Frontal cortex (tissue), 4 donors: ENCODE measurements at places on chromosomes 5 and 9. TPM values are rescaled to one million over a fixed set of nuclear protein-coding genes. Genes with fewer than 3 reads are reported as not detected.

GRCh38 chr5:124262991-124263571 lies 483.4 kb downstream of the ZNF608 start:
- DNase-seq: no peak

DNA sequence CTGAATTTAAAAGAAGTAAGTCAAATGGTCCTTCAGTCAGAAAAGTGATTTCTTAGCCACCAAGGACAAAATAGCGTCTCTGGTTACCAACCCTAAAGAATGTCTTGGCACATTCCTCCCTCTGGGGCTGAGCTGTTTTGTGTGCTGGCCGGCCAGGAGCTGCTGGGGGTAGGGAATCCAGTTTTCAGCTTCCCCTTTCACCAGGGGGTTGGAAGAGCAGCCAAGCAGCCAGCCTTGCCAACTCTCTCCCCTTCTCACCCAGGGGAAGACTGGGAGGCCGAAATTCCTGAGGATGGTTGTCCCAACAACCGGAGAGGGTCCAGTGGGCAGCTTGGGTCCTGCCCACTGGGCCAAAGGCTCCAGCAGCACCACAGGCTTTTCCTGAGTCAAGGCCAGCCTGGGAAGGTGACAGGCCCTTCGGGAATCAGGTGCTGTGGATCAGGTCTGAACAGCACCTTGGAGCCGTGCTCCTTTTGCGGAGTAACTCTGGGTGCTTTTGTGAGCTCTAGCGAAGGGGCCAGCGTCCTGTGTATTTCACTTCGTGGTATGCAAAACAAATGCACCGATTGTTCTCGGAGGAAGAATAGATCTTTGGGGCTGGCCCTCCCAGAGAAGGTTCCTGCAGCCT lies 4.2 kb downstream of the WWC1 start:
- DNase-seq: peak; percentile 43

DNA sequence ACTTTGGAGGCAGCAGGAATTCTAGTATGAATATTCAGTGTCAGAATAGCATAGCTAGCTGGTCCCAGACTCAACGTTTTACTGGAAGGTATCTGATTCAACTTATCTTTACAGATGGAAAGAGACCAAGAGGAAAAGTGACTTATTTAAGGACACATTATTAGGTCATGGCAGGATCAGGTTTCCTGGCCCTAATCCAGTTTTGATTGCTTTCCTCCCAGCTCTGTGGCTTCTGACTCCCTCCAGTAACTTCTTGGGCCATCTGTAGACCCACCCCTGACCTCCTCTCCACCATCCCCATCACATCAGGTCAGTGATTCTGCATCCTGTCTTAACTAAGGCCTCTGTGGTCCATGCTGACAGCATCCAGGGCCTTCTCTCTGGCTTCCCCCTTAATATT lies 38.4 kb downstream of the SH3TC2 start:
- DNase-seq: no peak

DNA sequence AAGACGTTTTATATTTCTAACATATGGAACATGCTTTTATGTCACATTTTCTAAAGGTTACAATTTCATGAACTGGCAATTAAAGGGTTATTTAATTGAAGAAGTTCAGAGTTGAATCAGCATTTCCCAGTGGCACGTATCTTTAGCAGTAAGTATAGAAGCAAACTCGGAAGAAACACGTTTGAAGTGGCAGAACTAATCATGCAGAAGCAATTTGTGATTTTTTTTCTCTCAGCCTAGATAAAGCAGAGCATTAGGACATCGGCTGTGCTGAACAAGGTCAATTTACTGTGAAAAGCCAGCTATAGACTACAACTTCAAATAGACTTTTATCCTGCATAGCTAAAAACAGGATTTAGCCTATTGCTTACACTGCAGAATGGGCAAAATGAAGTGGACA lies 104.7 kb downstream of the ISL1 start:
- DNase-seq: no peak

- peak; percentile 5 for DNase-seq
These were observed 7.7 kb upstream of the SCGB3A1 start for GRCh38 chr5:180598797-180599589.

GRCh38 chr5:154486427-154486866 lies 8.4 kb upstream of the HAND1 start:
- no peak for DNase-seq

The TRIM36 gene
- total RNA-seq: 105 TPM

GRCh38 chr9:69809304-69809863 lies 11.2 kb upstream of the CFAP95 start:
- DNase-seq: no peak

GRCh38 chr5:88092358-88092757 lies 176.3 kb downstream of the TMEM161B start:
- no peak for DNase-seq

- DNase-seq: no peak
These were observed 317.5 kb downstream of the TLE1 start for GRCh38 chr9:81371824-81372223.

DNA sequence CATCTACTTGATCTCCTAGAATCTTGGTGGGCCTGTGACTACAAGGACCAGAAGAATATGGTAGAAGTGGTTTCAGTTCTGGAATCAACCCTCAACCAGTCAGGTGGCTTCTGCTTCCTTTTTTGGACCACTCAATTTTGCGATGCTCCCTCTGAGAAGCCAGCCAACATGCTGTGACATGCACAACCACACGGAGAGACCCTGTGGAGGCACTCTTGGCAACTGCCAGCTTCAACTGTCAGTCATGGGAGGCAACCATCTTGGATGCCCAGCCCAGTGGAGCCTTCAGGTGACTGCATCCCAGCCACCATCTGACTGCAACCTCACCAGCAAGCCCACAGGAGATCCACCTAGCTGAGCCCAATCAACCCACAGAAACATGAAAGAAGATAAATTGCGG lies 137.3 kb downstream of the FAM114A2 start:
- DNase-seq: no peak

DNA sequence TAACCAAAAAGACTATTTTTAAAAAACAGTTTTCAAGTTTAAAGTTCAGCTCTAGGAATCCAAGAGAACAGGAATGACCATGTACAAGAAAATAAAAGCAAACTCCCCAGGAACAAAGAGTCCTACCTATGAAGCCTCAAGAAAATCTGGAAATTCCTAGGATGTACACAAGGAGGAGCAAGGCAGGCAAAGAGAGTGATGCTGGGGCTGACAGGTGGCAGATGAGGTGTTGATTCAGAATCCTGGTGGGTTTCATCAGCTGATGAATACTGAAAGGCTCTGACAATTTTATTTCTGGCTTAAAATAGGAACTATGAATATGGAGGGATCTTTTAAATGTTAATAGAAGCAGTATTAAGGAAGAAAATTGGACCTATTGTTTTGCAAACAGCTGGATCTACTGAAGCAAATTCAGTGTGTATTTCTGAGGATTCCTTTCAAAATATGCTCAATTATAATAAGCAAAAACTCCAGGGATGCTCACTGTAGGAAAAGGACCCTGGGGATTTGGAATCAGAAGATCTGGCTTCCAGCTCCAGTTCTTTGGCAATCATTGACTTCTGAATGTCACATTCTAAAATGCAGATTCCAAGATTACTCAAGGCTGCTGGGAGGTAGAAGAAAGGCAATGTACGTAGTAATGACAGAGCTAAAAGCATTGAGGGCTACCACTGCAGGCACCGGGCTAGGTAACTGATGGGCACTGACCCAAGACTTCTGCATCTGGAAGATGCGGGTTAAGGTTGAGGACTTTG lies 28.0 kb upstream of the SH3RF2 start:
- no peak for DNase-seq

DNA sequence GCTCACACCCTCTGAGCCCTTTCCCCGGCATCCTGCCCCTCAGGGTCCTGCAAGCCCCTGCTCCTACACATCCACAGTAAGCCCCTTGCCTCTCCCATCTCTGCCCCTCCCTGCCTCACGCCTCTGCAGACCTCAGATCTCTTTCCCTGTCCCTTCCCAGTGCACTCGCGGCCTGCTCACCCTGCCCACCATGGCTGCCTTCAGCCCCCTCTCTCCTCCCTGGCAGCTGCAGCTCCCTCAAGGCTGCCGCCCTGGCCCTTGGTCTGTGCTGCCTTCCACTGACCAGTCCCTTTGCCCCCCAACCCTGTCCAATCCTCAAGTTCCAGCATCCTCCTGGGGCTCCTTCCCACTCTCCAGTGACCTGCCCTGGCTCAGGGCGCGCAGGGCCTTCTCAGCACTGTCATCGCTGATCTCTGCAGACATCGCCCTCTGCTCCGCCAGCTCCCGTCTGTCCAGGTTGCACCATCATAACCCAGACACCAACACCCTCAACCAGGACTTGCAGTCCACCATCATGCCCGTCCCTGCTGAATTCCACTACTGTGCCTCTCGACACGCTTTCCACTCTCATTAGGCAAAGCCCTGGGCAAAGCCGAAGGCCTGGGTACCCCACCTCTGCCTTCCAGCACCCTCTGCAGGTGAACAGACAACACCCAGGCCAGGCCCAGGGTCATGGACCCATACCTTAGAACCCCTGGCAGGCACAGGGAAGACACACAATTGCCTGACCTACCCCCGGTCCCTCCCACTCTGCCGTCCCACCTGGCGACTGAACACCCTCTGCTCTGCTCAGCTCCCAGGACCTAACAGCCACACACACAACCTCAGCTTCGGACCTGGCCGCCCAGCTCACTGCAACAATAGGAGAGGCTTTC lies 97.8 kb upstream of the RUFY1 start:
- no peak for DNase-seq

DNA sequence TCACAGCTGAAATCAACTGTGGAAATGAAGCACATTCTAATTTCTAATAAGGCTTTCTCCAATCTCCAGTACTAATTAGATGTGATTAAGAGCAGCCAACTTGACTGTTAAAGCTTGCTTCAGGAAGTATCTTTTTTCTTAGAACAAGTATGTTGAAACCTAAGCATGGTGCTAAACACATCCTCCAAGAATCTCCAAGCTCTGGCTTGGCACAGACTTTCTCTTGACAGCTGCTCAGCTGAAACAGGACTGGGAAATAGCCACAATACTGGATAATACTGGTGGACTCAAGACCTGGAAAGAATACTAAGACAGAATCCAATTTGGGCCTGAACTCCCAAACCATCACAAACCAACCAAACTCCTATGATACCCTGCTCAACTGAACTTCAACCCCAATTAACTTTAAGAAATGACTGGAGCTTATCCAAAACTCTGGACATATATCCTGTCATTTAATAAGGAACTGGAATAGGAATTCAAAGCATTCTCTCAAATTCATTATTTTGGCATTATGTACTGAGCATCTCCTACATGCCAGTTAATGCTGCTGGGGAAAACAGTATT lies 16.2 kb downstream of the PRKAA1 start:
- no peak for DNase-seq

DNA sequence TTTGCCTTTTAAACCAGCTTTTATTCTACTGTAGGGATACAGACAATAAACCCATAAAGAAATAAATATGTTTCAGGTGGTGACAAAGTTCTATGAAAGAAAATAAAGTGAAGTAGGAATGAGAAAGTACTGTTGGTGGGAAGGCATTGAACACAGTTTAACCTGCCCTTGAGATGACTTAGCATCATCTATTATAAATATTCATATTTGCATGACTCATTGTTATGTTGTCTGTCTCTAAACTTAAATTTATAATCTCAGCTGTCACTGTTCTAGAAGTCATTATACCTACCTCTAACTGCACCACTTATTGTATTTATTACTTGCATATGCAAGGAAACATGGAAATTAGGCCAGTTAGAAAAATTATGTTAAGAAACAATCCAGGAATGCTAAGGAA lies 202.2 kb downstream of the CHSY3 start:
- DNase-seq: no peak

The SPACA9 gene
- 2.0 TPM for total RNA-seq
